ENCODE measurements at places on chromosomes 2 and 18. TPM values are rescaled to one million over a fixed set of nuclear protein-coding genes. Genes with fewer than 3 reads are reported as not detected.

Gene MTIF2
- 46.5 TPM for total RNA-seq

Gene RGPD3
- total RNA-seq = 0.04 TPM

Gene TMX3
- total RNA-seq = 39.1 TPM

Gene UPP2
- not detected for total RNA-seq

Gene IL36RN
- not detected for total RNA-seq

Gene PMAIP1
- 41.5 TPM for total RNA-seq

Gene EVA1A
- 70.8 TPM for total RNA-seq

Gene DSEL
- total RNA-seq = 19.0 TPM

Gene DAPL1
- total RNA-seq = not detected

Gene ALPP
- total RNA-seq = 14.4 TPM

Gene ASB18
- total RNA-seq = 0.15 TPM

Gene PLCL1
- total RNA-seq = not detected

Gene MEIS1
- 5.9 TPM for total RNA-seq

Gene OXER1
- not detected for total RNA-seq

Gene GNLY
- total RNA-seq = not detected

Gene EN1
- 2.3 TPM for total RNA-seq

DNA sequence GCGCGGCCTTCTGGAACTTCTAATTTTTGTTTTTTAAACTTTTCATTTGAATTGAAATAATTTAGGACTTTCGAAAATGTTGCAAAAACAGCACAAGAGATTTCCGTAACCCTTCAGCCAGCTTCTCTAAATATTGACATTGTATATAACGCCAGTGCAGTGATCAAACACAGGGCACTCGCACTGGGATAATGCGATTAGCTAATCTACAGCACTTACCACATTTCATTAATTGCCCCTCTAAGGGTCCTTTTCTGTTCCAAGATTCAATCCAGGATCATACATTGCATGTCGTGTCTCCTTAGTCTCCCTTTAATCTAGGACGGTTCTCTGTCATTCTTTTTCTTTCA lies 343 bp upstream of the CD302 start:
- DNase-seq = no peak
- peak overlapping the region; percentile 93 for H3K4me3 ChIP-seq
- peaks cover 7% of the 10 kb centered on the region for H3K4me1 ChIP-seq
- H3K27me3 ChIP-seq = no peaks in the 10 kb centered on the region
- no peaks in the 10 kb centered on the region for H3K36me3 ChIP-seq

- no peaks in the 10 kb centered on the region for H3K36me3 ChIP-seq
- no peaks in the 10 kb centered on the region for H3K27me3 ChIP-seq
- no peak overlapping the region for H3K4me3 ChIP-seq
Observed at GRCh38 chr2:107553539-107553938, 273.2 kb upstream of the RGPD4 start.

DNA sequence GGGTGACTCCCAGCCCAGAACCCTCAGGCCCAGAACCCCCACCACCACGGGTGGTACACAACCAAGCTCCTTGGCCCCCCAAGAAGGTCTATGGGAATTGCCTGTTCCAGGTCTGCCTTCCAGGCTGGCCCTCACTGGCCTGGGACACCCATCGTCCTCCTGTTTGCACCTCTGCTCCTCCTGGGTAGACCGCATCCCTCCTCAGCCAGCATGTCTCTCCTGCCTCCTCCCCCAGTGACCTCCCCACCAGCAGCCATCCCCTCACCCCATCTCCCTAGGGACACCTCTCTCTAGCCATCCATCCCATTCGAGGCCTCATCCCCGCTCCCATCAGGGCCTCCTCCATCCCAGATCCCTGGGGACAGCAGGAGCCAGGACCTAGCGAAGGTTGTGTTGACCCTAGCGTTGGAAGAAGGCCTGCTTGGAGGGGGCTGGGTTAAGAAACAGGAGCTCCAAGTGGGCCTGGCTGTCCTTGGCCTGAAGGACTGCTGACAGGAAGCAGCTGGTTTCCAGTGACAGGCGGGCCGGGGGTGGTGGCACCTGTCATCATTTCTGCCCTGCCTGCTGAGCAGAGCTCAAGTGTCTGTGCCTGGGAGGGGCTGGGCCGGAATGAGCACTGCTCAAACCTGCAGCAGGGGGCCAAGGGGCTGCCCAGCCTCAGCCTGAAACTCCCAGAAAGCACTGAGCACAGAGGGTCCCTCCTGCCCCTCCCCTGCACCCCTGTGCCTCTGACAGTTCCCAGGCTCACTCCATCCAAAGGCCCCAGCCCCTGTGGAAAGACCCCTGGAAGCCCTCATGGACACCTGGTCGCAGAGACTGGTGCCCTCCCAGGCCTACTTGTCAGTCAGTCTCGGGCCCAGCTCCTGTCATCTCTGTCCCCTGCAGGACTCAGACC lies 96.0 kb upstream of the OTOS start:
- H3K4me1 ChIP-seq = peaks cover 21% of the 10 kb centered on the region
- no peaks in the 10 kb centered on the region for H3K36me3 ChIP-seq
- no peak overlapping the region for H3K4me3 ChIP-seq
- DNase-seq = no peak
- H3K27me3 ChIP-seq = no peaks in the 10 kb centered on the region
- no peak overlapping the region for H3K27ac ChIP-seq

- peaks cover 34% of the 10 kb centered on the region for H3K36me3 ChIP-seq
- no peak overlapping the region for H3K27ac ChIP-seq
Observed at GRCh38 chr2:233434666-233435330, 80.5 kb downstream of the DGKD start.

DNA sequence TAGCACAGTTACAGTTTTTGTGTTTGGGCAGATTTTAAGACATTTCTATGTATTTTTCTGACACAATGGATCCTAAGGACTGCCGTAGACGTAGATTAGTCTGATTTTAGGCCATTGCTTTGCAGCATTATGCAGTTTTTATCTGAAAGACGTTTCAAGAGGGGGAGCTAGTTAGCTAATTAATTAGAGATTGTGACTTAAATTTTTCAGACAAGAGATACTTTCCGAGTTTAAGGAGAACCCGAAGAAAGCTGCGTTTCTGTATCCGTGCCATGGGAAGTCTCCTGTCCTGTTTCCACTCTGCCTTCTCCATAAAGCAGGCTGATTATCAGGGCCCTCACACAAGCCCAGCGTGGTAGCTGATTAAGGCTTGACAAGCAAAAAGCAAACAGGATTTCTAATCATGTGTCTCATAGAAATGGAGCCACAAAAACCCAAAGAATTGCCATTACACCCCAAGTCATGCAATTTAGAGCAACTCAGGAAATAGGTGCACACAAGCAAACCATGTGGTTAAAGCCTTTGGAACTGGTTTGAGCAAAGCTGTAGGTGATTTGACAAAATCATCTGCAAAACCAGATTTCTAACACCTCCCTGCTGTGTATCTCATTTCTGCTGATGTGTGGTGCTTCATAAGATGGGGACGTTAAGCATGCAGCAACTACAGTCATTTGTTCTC lies 808.1 kb downstream of the RNF144A start:
- H3K27me3 ChIP-seq = no peaks in the 10 kb centered on the region
- DNase-seq = peak; percentile 28
- H3K4me3 ChIP-seq = no peak overlapping the region

- peaks cover 24% of the 10 kb centered on the region for H3K27me3 ChIP-seq
- DNase-seq = no peak
- H3K4me1 ChIP-seq = no peaks in the 10 kb centered on the region
- H3K36me3 ChIP-seq = no peaks in the 10 kb centered on the region
- H3K27ac ChIP-seq = no peak overlapping the region
Observed at GRCh38 chr2:133940134-133940533, 313.7 kb upstream of the MGAT5 start.

GRCh38 chr2:147917161-147917560 lies 72.3 kb downstream of the ACVR2A start:
- DNase-seq = no peak
- no peak overlapping the region for H3K4me3 ChIP-seq
- H3K27ac ChIP-seq = no peak overlapping the region
- no peaks in the 10 kb centered on the region for H3K36me3 ChIP-seq
- H3K4me1 ChIP-seq = peaks cover 7% of the 10 kb centered on the region

GRCh38 chr2:110877031-110877827 lies 144.9 kb downstream of the ACOXL start:
- no peaks in the 10 kb centered on the region for H3K36me3 ChIP-seq
- H3K4me1 ChIP-seq = no peaks in the 10 kb centered on the region
- H3K4me3 ChIP-seq = no peak overlapping the region
- H3K27me3 ChIP-seq = no peaks in the 10 kb centered on the region

GRCh38 chr18:2338601-2339000 lies 232.7 kb downstream of the METTL4 start:
- no peak for DNase-seq
- no peaks in the 10 kb centered on the region for H3K36me3 ChIP-seq
- no peaks in the 10 kb centered on the region for H3K4me1 ChIP-seq
- no peaks in the 10 kb centered on the region for H3K27me3 ChIP-seq

DNA sequence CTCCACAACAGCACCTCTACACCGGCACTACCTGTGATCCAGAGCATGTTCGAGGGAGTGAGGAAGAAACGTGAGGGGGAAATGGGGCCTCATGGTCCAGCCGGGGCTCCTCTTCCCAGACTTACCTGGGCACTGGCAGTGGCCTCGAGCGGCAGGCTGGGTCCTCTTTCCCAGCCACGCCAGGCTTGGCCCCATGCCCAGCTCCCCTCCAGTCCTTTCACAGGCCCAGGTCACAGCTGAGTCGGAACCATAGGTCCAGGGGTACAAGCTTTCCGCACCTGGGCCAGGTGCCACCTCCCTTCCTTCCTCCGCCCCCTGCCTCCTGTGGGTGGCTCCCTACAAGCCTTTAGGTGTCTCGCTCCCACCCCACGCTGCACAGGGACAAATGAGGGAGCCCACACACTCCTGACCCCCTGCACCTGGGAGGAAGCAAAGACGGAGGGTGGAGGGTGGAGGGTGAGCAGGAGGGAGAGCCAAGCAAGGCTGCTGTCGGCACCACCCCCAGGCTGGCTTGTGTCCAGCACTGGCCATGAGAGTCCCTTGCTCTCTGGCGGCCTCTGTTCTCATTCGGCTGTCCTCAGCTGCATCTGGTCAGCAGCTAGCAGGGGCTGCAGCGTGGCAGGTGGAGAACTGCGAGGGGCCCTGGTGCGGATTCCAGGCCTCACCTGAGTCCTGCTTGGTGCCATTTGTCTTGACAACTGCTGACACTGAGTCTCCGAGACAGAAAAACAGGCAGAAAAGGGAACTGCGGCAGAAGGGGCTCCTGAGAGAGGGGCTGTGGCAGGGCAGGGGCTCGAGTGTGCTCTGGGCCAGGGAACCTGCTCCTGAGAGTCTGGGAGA lies 26.8 kb downstream of the ADRA2B start:
- no peaks in the 10 kb centered on the region for H3K4me1 ChIP-seq
- H3K27me3 ChIP-seq = no peaks in the 10 kb centered on the region
- no peak overlapping the region for H3K4me3 ChIP-seq
- no peak for DNase-seq
- no peaks in the 10 kb centered on the region for H3K36me3 ChIP-seq

DNA sequence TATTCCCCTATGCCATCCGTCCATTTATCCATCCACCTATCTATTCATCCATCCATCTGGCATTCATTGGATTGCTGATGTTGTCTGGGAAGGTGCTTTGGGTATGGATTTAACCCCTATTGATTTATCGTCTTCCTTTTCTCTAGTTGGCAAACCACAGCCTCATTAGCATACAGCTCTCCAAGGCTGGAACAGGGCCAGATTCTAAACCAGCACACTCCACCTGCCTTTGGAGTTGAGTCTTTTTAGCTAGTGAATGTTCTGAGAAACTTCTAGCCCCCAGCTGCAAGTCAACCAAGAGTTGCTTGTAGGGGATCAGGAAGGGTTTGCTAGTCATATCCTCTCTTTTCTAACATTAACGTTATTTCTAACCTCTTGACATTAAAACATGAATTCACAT lies 90.7 kb downstream of the NRP2 start:
- DNase-seq = no peak
- H3K27ac ChIP-seq = no peak overlapping the region
- peaks cover 18% of the 10 kb centered on the region for H3K4me1 ChIP-seq
- no peaks in the 10 kb centered on the region for H3K27me3 ChIP-seq
- no peak overlapping the region for H3K4me3 ChIP-seq

DNA sequence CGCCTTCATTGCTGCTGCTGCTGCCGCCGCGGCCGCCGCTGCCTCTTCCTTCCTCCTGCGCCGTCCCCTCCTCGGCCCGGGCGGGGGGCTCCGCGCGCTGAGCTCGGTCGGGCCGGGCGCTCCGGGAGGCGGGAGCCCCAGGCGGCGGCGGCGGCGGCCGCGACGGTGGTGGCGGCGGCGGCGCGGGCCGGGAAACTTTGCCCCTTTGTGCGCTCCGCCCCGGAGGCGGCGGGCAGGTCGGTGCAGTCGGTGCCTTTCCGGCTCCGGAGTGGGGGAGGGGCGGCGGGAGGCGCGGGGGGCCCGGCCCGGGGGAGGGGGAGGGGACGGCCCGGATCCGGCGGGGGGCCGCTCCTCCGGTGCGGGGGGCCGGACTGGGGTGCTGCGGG lies 205 bp downstream of the TET3 start:
- peaks cover 73% of the 10 kb centered on the region for H3K4me1 ChIP-seq
- no peaks in the 10 kb centered on the region for H3K27me3 ChIP-seq
- peak; percentile 39 for DNase-seq
- peaks cover 10% of the 10 kb centered on the region for H3K36me3 ChIP-seq
- no peak overlapping the region for H3K27ac ChIP-seq

- DNase-seq = peak; percentile 59
- no peaks in the 10 kb centered on the region for H3K27me3 ChIP-seq
- H3K36me3 ChIP-seq = no peaks in the 10 kb centered on the region
- no peaks in the 10 kb centered on the region for H3K4me1 ChIP-seq
- no peak overlapping the region for H3K4me3 ChIP-seq
- H3K27ac ChIP-seq = no peak overlapping the region
Observed at GRCh38 chr2:193966590-193966989, 1690.4 kb upstream of the SLC39A10 start.

- DNase-seq = peak; percentile 37
- H3K4me3 ChIP-seq = peak overlapping the region; percentile 88
- no peak overlapping the region for H3K27ac ChIP-seq
- H3K36me3 ChIP-seq = no peaks in the 10 kb centered on the region
- peaks cover 20% of the 10 kb centered on the region for H3K4me1 ChIP-seq
Observed at GRCh38 chr2:99140056-99140859, 1.2 kb upstream of the C2orf15 start.

- no peak overlapping the region for H3K27ac ChIP-seq
- no peaks in the 10 kb centered on the region for H3K36me3 ChIP-seq
- H3K27me3 ChIP-seq = no peaks in the 10 kb centered on the region
- no peak for DNase-seq
- H3K4me3 ChIP-seq = no peak overlapping the region
- peaks cover 12% of the 10 kb centered on the region for H3K4me1 ChIP-seq
Observed at GRCh38 chr2:30223413-30223874, 7.9 kb upstream of the LBH start.

GRCh38 chr2:222701721-222702131 lies 30.3 kb downstream of the MOGAT1 start:
- no peak overlapping the region for H3K4me3 ChIP-seq
- no peaks in the 10 kb centered on the region for H3K27me3 ChIP-seq
- H3K27ac ChIP-seq = no peak overlapping the region
- no peak for DNase-seq
- no peaks in the 10 kb centered on the region for H3K4me1 ChIP-seq

DNA sequence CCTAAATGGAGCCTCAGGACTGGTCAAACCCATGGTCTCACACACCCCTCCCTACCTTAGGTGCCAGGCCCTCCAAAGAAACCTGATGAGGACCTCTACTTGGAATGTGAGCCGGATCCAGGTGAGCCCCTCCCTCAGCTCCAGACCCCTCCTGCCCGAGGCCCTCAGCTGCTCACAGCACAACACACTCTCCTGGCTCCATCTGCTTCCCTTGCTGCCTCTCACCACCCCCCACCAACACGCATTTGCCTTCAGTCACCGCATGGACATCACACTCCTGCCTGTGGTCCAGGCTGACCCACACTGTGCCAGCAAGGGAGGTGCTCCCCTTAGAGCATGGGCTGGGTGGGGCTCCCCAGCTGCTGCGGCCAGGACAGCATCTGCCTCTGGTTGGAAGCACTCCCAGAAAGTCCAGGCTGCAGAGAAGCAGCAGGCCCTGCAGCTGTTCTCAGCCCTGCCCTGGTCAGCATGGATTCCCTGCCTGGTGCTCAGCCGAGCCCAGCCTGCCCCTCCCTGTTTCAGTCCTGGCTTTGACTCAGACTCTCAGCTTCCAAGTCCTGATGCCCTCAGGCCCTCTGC lies 15.1 kb downstream of the SH2D6 start:
- H3K4me3 ChIP-seq = no peak overlapping the region
- peak; percentile 81 for DNase-seq
